Endothelial cell of umbilical vein (primary cell): ENCODE measurements at places on chromosomes 5 and 9.
A peak's percentile ranks its signal among the peaks of the same experiment; 100 is the strongest.

GRCh38 chr5:173016598-173017046 lies 33.1 kb downstream of the ATP6V0E1 start:
- DNase-seq: peak; percentile 76

GRCh38 chr5:72658761-72659540 lies 151.7 kb upstream of the ZNF366 start:
- DNase-seq: no peak

DNA sequence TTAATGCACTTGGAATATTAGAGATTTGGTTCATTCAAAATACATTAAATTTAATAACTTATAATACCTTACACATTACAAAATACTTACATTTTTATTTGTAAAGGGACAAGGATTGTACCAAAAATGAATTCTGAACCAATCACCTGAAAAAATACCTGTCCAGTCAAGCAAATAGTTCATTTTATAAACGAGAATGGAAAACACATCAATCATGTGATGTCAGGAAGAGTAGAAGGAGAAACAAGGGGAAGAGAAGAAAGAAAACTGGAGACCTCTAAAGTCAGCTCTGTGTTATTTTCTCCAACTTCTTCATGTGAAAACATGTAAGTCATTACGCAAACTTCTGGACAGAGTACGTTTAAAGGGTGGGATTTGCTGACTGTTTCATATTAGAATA lies 989.0 kb upstream of the NUDT12 start:
- no peak for DNase-seq

GRCh38 chr5:138439477-138440158 lies 761 bp downstream of the REEP2 start:
- no peak for DNase-seq

- no peak for DNase-seq
Observed at GRCh38 chr5:39665328-39665727, 240.5 kb upstream of the DAB2 start.

GRCh38 chr5:144060598-144060997 lies 109.9 kb downstream of the YIPF5 start:
- DNase-seq: no peak

DNA sequence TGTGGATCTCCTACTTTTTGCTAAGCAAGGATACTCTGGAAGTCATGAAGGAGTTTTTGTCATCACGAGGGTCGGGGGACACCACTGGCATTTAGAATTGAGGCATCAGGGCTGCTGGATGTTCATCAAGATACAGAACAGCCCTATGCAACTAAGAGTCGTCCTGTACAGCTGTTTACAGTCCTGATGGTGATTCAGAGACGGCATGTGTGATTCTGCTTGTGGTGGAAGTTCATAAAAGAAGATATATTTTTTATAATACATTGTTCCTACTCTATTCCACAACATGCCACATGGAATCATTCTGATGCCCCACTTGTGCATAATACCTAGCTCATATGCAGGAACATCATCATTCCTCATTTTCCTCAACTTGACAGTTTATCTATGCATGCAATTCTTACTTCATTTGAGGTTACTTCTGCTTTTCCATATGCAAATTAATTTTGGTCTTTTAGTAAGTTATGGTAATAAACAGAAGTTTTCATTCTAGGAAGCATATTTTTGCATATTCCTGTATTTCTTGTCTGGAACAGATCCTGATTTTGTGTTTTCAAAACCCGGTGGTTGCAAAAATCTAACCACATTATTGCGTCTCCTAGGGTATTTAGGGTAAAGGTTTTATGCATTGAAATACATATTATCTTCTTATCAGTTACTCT lies 155.2 kb downstream of the ARHGEF28 start:
- no peak for DNase-seq

- no peak for DNase-seq
Observed at GRCh38 chr5:105812304-105812703, 1858.4 kb downstream of the EFNA5 start.

DNA sequence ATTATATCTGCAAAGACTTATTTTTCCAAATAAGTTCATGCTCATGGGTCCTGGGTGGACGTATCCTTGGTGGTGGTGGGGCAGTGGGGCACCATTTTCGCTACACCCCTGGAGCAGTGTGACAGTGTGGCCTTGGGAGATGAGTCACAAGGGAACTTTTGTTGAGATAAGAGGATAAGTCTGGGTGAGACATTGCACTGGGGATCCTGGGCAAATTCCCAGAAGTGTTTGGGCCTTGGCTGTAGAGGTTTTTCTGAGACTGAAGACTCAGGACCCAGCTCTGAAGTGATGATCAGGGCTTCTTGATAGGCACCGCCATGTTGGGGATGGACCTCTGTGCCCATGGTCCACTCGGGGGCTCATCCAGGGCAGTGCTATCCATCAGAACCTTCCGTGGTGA lies 149.4 kb downstream of the MACROH2A1 start:
- DNase-seq: no peak

DNA sequence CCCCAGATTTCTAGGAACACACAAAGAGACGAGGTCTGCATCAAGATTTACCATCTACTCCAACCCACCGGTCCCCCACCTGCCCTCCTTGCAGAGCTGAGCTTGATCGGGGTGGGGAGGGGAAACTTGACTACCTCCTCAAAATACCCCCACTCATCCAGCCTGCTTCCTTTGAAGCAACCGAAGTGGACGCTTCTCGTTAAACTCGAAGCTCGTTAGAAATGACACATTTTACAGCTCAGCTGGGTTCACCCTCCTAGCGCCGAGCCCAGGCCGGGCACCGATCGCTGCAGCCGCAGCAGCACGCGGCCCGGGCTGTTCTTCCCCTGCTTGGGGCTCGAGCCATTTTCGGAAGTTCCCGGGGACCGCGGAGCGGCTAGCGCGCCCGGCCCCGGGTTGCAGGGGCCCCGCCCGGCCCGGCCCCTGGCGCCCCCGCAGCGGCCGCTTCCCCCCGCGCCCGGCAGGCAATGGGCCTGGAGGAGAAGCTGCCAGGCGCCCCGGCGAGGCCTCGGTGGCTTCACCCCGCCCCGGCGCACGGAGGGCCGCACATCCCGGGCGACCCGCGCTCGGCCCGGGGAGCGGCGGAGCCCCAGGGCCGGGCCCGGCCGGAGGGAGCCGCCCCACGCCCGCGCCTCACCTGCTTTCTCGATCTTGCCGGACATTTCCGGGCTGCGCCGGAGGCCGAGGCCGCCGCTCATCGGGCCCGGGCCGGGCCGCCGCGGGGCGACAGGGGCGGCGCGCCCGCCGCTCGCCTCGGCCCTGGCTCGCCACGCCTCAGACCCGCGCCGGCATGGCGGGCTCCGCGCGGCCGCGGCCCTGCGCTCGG lies 530 bp downstream of the RAPGEF1 start:
- peak; percentile 44 for DNase-seq

DNA sequence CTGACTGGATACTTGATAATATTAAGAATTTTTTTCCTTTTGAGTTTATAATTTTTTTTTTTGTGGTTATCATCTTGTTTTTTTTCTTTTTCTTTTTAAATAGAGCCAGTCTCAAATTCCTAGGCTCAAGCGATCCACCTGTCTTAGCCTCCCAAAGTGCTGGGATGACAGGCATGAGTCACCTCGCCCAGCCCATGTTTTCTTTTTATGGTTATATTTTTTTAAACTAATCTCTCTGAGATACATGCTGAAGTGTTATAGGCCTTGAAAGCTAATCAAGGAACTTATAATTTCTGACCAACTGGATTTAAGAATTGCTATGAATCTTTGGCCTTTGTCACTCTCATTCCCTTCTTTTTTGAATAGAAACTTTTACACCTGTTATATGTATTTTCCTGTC lies 6.8 kb upstream of the AMACR start:
- no peak for DNase-seq
